ENCODE measurements at places on chromosomes 1 and 21. TPM values are rescaled to one million over a fixed set of nuclear protein-coding genes. Genes with fewer than 3 reads are reported as not detected.

The ECM1 gene
- 28.2 TPM for polyA plus RNA-seq

The TNNT2 gene
- polyA plus RNA-seq, result 31,279 TPM

DNA sequence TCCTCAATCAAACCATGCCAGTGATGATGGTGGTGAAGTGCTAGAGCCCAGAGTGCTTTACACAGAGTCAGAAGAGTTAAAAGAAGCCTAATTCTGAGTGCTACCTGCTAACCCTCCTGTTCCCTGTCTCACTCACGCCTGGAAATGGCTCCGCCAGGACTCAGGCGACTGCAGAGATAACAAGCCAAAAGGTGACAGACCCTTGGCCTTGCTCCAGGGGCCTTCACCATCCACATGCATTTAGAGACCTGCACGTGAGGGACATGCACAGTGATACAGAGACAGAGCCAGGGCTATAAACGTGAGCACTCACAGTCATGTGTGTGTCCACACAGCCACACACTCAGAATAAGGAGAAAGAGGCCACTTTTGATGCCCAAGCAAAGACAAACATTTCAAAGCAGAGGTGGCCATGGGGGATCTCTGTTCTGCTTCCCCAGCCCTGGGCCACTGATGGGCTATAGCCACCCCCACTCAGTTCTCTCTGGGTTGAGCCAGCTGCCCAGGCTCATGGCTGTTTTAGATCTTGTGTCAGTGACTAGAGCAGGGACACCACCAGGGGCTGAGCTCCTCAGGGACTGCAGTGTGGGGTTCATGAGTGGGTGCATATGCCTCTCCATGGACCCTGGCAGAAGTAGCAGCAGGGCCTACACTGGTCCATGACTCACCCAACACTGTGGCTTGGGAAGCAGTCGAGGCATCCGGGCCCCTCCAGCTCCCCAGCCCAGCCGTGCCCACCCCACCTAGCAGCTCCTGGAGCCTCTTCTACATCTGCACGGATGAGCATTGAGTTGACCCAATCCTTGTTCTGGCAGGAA lies 117.2 kb downstream of the EPHB2 start:
- H3K27ac ChIP-seq, result no peak overlapping the region
- no peaks in the 10 kb centered on the region for H3K27me3 ChIP-seq
- no peaks in the 10 kb centered on the region for H3K36me3 ChIP-seq
- no peak overlapping the region for H3K4me3 ChIP-seq
- no peak for DNase-seq

DNA sequence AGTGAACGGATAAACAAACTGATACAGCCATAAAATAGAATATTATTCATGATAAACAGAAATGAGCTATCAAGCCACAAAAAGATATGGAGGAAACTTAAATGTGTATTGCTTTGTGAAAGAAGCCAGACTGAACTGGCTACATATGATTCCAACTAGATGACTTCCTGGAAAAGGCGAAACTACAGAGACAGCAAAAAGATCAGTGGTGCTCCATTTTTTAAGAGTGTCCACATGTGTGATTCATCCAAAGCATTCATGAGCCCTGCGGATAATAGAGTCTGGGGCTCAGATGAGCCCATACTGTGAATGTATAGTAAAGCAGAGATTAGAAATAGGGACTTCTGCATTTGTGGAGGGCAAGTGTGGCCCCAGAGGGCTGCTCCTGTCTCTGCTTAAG lies 7.8 kb upstream of the TMEM222 start:
- no peaks in the 10 kb centered on the region for H3K27me3 ChIP-seq
- no peak for DNase-seq
- peaks cover 18% of the 10 kb centered on the region for H3K36me3 ChIP-seq
- H3K4me1 ChIP-seq, result no peaks in the 10 kb centered on the region

DNA sequence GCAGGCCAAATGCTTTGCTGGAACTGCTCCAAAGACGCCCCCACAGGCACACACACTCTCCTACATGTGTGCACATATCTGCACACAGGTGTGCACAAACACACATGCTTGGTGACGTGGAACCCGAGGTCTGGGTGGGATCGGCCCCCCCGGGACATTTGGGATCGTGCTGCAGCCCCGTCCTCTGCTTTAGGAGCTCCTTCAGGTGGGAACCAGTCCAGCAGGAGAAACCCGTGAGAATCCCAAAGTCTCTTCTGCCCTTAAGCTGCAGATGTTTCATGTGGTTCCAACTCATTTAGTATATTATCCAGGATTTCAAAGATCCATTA lies 38.6 kb downstream of the UBE2G2 start:
- peaks cover 6% of the 10 kb centered on the region for H3K4me1 ChIP-seq
- no peak overlapping the region for H3K27ac ChIP-seq
- no peaks in the 10 kb centered on the region for H3K27me3 ChIP-seq
- DNase-seq, result no peak

DNA sequence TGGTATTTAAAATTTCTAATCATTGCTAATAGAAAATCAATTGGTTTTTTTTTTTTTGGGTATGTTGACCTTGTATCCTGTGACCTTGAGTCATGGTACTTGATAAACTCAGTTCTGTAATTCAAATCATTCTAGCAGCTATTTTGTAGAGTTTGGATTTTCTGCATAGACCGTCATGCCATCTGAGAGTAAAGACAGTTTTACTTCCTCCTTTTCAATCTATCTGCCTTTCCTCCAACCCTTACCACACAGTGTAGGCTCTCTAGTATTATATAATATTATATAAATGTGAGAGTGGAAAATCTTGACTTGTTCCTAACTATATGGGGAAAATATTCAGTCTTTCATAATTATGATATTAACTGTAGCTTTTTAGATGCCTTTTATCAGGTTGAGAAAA lies 7.0 kb downstream of the TDRD5 start:
- H3K4me1 ChIP-seq, result no peaks in the 10 kb centered on the region
- no peaks in the 10 kb centered on the region for H3K36me3 ChIP-seq
- H3K27ac ChIP-seq, result no peak overlapping the region
- DNase-seq, result no peak
- no peaks in the 10 kb centered on the region for H3K27me3 ChIP-seq
- H3K4me3 ChIP-seq, result no peak overlapping the region

Measured in heart right ventricle (tissue), 16 donors.